ENCODE measurements at places on chromosomes 7 and 10.

- DNase-seq, result no peak
Observed at GRCh38 chr7:17807242-17807641, 133.1 kb downstream of the SNX13 start.

- DNase-seq, result no peak
Observed at GRCh38 chr10:93315246-93315645, 166.9 kb downstream of the MYOF start.

GRCh38 chr10:95506056-95506737 is 55.0 kb downstream of the SORBS1 start:
- DNase-seq, result no peak

- no peak for DNase-seq
Observed at GRCh38 chr7:47941136-47941844, 7.0 kb downstream of the PKD1L1 start.

GRCh38 chr7:143439866-143440265 is 3.4 kb upstream of the TAS2R60 start:
- DNase-seq, result no peak

- no peak for DNase-seq
Observed at GRCh38 chr10:299512-299911, 164.3 kb downstream of the ZMYND11 start.

DNA sequence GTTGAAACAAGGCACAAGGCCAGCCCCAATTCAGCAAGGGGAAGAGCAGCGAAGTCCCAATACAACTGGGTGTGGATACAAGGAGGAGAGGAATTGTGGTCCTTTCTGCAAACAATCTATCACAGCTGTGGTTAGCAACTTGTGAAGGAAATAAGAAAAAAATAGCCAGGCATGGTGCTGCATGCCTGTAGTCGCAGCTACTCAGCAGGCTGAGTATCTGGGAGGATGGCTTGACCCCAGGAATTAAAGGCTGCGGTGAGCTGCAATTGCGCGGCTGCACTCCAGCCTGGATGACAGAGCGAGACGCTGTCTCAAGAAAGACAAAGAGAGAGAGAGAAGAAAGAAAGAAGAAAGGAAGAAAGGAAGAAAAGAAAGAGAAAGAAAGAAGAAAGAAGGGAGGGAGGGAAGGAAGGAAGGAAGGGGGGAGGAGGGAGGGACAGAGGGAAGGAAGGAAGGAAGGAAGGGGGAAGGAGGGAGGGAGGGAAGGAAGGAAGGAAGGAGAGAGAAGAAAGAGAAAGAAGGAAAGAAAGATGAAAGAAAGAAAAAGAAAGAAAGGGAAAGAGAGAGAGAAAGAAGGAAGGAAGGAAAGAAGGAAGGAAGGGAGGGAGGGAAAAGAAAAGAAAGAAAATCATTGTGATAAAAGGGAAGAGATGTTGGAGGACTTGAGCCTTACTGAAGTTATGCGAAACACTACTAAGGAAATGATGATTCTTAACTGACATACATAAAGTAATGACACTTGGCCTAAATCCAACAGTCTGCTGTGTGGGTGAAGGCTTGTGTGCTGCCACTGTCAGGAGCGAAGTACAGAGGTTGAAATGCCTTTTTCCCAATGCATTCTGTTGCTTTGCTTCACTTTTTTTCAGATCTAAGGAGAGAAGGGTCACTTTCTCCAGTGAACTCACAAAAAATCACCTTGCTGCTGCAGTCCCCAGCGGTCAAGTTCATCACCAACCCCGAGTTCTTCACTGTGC is 117.0 kb upstream of the STK17A start:
- peak; percentile 23 for DNase-seq

DNA sequence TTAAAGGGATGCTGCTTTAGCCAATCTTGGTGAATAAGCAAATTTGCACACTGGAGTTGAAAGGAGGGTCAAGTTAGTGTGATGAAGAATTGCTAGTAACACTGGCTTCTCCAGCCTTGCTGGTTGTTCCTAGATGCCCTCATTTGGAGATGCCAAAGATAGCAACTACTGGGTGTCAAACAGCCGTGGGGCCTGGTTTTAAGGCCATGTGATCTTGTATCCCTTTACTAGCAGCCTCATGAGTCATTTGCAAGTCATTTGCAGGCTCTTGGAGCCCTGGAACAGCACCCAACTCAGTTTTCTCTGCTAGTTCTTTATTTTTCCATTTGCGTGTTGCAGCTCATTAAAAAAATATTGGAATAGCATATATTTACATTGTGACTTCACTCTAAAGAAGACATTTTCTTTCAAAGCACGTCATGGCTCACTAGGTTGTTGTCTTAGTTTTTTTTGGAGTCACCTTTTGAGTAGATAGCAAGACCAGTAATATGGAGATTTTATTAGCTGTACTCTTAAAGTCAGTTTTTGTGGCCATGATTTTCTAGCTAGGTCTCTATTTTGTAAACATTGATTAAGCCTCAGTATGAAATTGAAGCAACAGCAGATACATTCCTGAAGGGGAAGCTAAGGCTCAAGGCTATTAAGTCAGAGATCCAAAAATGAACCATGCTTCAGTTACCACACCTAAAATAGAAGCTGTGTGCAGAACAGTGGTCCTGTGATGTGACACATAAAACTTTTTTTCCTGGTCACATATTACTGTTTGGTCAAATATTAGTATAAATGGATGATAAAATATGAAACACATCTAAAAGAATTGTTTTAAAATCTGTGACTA is 1.3 kb downstream of the LSMEM1 start:
- DNase-seq, result no peak

GRCh38 chr10:31819391-31819820 is 109.2 kb downstream of the ARHGAP12 start:
- DNase-seq, result no peak

GRCh38 chr7:106947244-106947728 is 82.2 kb downstream of the PIK3CG start:
- DNase-seq, result no peak

GRCh38 chr7:88276605-88277153 is 30.0 kb downstream of the STEAP4 start:
- no peak for DNase-seq

DNA sequence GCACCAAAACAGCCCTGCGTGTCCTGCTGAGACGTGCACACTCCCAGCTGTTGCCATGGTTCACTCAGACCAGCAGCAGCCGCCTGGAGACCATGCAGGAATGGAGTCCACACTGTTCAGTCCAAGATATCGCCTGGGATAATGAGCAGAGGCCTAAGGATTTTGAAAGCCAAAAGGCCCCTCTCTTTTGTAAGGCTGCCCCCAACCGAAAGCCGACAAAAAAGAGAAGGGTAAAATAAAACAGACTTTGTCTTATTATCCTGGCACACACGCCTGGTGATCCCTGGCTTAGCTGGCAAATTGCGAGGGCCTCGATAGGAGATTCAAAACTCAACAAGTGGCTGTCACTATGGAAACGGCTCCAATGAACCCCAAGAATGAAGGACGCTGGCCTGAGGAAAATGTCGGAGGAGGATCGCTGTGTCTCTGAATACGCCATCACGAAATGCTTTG is 263.6 kb downstream of the SKIDA1 start:
- DNase-seq, result no peak

DNA sequence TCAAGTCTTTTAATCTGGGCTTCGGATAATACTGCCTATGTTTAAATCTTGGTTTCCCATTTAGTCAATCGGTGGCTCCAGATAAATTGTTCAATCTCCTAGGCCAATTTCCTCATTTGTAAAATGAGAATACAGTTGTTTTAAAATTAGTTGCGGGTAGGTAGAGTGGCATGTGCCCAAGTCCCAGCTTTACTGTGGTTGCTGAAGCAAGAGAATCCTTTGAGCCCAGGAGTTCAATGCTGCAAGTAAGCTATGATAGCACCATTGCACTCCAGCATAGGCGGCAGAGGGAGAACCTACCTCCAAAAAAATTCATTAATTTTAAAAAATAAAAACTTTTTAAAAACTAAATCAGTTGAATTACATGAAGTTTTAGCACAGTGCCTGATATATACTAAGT is 7.3 kb downstream of the RNF216 start:
- no peak for DNase-seq

DNA sequence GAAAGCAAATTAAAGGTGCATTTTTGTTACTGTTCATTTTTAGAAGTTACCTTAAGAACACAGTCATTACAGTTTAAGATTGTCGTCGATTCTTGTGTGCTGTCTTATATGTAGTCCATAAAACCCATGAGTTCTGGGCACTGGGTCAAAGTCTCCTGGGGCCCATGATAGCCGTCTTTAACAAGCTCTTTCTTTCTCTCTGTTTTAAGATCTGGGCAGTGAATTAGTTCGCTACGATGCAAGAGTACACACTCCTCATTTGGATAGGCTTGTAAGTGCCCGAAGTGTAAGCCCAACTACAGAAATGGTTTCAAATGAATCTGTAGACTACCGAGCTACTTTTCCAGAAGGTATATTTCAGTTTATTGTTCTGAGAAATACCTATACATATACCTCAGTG is 90.7 kb upstream of the CAPZA2 start:
- no peak for DNase-seq

- no peak for DNase-seq
Observed at GRCh38 chr7:140726281-140726680, 29.8 kb downstream of the NDUFB2 start.

GRCh38 chr10:83410570-83410969 is 728.7 kb upstream of the GHITM start:
- DNase-seq, result no peak

GRCh38 chr7:99642027-99642426 is 25.3 kb downstream of the ZSCAN25 start:
- no peak for DNase-seq

- no peak for DNase-seq
Observed at GRCh38 chr10:119511828-119512515, 30.5 kb downstream of the RGS10 start.

- no peak for DNase-seq
Observed at GRCh38 chr7:117041822-117042221, 88.5 kb downstream of the ST7 start.

GRCh38 chr10:104589871-104590270 is 51.2 kb upstream of the SORCS3 start:
- no peak for DNase-seq

GRCh38 chr10:114131094-114131493 is 42.9 kb downstream of the CCDC186 start:
- DNase-seq, result no peak

GRCh38 chr10:93254180-93254853 is 180.6 kb downstream of the CYP26A1 start:
- DNase-seq, result no peak

DNA sequence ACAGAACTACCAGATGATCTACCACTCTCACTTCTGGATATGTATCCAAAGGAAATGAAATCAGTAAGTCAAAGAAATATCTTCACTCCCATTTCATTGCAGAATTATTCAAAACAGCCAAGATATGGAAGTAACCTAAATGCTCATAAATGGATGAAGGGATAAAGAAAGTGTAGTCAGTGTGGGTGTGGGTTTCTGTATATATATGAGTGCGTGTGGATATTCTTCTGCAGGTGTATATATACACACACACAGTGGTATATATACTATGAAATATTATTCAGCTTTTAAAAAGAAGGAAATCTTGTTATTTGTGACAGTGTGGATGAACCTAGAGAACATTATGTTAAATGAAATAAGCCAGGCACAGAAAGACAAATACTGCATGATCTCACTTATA is 48.7 kb downstream of the IMMP2L start:
- no peak for DNase-seq

GRCh38 chr10:2908851-2909630 is 158.3 kb upstream of the PFKP start:
- no peak for DNase-seq

- DNase-seq, result no peak
Observed at GRCh38 chr7:1994931-1995330, 237.8 kb downstream of the MAD1L1 start.

DNA sequence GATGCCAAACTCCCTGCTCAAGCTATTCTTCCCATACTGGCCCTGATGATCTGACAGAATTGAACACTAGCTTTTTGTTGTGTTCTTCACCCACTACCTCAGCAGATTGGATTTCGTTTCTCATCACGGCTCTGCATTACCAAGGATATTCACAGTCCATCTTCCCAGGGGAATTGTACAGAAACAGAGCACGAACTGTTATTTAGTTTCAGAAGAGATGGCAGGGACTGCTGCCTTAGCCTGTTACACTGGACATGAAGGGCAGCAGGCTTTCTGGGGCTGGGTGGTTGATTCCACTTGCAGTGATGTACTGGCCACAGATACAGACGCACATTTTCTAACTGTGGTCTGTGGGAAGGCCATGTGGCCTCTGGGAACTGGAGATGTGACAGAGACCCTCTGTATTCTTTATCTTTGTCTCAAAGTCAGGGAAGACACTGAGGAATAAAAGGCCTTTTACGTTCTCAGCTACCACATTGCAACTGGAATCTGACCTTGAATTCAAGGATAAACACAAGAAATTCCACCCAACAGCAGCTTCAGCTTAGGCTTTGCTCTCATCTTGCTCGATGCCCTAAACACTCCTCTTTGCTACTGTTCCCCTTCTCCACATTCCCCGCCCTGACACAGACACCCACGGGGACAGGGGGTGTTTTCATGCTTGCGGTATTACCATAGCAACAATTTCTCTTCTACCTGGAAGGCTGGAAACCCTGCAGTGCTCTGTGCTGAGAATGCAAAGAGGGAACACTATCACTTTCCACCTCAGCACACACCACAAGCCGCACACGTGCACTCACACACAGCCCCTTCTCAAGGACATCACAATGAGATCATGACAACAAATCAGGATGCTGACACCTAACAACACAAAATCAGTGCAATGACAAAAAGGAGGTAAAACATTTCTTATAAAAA is 81.7 kb downstream of the RNF216 start:
- peak; percentile 28 for DNase-seq

- DNase-seq, result no peak
Observed at GRCh38 chr10:119742947-119743648, 17.2 kb downstream of the INPP5F start.

- no peak for DNase-seq
Observed at GRCh38 chr10:23073527-23073926, 21.9 kb upstream of the MSRB2 start.

- no peak for DNase-seq
Observed at GRCh38 chr7:136009488-136010079, 32.4 kb upstream of the MTPN start.

- no peak for DNase-seq
Observed at GRCh38 chr7:35802649-35803048, 1.8 kb downstream of the SEPTIN7 start.

DNA sequence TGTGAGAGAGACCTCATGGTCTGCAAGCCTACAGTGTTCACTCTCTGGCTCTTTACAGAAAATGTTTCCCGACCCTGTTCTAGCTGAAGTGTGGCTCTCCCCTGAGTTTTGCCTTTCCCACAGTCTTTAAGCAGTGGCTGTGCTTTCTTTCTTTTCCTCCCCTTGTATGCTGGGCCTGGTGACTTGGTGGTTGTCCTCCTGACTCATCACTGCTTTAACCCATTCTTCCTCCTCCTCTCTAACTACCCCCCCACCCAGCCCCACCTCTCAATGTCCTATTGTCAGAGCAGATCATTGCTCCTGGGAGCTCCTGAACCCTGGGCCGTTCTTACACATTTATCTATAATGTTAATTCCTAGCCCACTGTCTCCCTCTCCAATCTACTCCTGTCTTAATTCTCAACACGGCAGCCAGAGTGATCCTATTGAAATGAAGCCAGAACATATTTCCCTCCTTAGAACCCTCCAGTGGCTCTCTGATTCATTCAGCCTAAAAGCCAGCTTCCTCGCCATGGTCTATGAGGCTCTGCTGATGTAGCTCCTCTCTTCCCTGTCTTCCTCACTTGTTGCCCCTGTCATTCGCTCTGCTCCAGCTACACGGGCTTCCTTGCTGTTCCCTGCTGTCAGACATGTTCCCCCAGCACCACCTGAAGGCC is 55.0 kb downstream of the DENND11 start:
- no peak for DNase-seq

All from stimulated activated effector memory CD8-positive, alpha-beta T cell treated with anti-CD3 and anti-CD28 coated beads, Interleukin-12 subunit alpha, Interleukin-12 subunit beta, amount 100 ng/mL, for 72 hours (primary cell).